ENCODE measurements at places on chromosomes 7 and 10.

GRCh38 chr7:1850976-1851571 is 181.0 kb downstream of the ELFN1 start:
- no peak for DNase-seq

DNA sequence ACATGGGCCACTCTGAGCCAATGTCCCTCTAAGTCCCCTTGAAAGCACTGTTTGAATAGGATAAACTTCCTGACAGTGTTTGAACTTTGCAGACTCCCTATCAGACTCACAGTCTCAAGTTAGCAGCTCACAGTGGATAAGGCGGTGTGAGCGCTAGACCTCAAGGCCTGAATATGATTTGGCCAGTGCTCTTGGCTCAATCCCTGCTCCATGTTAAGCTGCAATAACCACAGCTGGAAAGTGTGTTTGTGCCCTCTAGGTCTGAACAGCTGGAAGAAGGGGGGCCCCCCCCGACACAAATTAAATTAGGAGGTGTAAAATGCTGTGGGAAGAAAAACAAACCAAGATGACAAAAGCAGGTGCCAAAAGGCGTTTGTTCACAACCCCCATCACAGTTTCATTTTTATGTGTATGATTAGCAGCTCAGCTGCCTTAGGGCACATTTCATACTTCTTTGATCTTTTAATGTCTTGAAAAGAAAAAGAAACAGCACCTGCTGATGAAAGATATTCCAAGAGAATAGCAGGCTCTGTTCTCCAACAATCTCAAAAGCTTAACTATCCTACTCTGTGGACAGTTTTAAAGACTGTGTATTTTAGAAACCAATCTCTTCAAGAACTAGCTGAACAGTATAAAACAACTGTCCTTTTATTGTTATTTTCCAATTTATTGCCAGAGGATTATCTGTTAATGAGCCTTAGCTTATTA is 167.6 kb downstream of the SNX13 start:
- DNase-seq = no peak

DNA sequence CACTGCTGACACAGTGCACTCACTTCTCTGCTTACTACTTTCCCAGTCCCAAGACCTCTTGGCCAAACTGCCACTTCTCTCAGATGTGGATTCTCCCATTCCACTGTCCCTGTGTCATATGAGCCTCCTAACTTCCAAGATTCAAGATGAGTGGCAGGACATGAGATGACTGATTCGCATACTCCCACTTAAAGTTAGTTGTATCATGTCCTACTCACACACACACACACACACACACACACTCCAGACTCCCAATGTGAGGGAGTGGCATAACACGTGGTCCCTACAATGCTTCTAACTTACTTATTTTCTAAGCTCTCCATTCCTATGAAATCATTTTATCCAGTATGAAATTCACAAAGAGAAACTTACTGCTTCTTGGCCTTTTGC is 67.0 kb upstream of the CAV2 start:
- DNase-seq = no peak

GRCh38 chr10:103281753-103282152 is 4.8 kb downstream of the INA start:
- DNase-seq = no peak
